Nucleus accumbens (tissue), 56 donors: ENCODE measurements at places on chromosomes 3 and 15.

DNA sequence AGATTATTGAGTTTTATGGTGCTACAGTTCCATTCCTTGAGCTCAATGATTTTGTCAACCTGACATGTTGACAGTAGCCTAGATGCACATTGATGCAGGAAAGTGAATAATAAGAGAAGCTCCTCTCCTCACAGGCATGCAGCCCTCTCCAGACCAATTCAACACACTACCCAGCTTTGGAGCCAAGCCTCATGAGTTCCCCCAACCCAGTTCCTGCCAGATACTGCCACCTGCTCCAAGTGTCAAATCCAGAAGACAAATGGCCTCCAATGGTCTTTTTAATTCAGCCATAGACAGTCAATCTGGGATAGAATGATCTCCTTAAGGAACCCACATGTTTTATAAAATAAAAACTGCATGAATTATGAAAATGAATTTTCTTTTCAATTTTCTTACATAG, 83.7 kb upstream of the ARHGEF3 start:
- no peak for DNase-seq

GRCh38 chr3:46065750-46066256, 38.5 kb upstream of the XCR1 start:
- no peak for DNase-seq

DNA sequence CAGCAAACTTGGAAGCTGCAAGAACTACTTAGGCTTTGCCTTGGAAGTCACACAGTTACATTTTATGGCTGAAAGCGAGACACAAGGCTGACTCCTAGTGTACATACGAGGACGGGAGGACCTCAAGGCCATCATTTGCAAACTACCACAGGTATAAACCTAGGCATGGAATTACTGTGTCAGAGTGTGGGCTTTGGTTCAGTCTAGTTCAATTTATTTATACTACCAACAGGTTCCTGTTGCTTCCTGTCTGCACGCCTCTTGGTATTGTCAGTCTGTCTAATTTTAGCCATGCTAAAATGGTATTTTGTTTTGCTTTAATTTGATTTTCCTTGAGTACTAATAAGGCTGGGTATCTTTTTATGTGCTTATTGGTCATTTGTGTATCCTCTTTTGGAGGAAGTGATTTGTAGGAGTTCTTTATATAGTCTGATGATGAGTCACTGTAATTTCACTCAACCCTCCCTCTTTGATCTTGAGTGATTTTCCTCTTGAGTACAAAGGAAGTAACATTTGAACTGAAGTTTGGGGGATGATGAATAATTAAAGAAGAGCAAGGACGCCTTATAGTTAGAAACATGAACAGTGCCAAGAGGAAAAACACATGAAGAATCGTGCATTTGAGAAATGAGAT, 8.2 kb downstream of the ANKRD34C start:
- DNase-seq = no peak

GRCh38 chr3:158368271-158368670, 202.7 kb upstream of the MLF1 start:
- DNase-seq = no peak

GRCh38 chr3:149415484-149415883, 38.0 kb upstream of the TM4SF1 start:
- no peak for DNase-seq

DNA sequence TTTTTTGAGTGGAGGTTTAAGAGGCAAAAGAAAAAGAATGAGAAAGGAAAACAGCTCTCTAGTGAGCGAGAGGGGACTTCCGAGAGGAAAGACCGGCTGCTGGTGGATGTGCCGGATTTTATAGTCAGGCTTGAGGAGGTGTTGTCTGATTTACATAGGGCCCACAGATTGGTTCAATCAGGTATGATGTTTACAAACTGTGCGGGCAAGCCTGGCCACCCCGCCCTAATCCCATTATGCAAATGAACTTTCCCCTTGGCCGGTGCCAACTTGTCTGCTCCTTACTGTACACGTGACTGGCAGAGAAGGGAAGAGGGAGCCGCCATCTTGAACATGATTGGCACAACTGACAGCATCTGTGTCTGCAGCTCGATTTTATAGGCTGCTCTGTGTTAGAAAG, 44.7 kb downstream of the FAM43A start:
- DNase-seq = no peak

- no peak for DNase-seq
These were observed 172.5 kb downstream of the TMEM108 start for GRCh38 chr3:133210656-133211055.

- DNase-seq = no peak
These were observed 81.2 kb upstream of the ZBTB20 start for GRCh38 chr3:115228266-115228665.

DNA sequence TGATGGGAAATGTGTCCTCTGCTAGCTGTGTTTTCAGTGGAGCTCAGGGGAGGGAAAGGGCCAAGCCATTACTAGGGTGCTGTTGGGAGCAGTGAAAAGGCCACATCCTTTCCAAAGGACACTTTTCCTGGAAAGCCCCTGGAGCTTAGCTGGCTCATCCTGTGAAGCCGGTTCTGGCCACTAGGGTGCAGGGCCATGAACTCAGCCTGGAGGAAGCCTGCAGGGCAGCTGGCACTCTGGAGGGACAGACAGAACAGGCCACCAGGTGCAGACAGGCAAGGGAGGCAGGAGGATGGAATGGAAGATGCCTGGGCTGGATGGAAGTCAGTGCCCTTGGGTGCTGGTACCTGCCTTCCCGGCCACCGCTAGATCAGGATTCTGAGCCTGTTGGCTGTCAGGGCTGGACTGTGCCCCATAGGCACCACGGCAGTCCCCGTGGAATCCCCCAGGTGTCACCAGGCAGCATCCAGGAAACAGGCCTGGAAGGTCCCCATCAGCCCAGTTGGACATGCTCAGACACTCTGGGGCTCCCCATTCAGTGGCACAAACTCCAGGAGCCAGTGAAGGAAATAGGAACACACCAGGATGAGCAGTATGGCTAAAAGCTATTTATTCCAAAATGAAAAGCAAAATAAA, 76.2 kb upstream of the C2CD4B start:
- DNase-seq = no peak

GRCh38 chr3:129518581-129518980, 9.9 kb upstream of the RHO start:
- no peak for DNase-seq

GRCh38 chr3:123805504-123805903, 78.6 kb downstream of the MYLK start:
- DNase-seq = no peak

DNA sequence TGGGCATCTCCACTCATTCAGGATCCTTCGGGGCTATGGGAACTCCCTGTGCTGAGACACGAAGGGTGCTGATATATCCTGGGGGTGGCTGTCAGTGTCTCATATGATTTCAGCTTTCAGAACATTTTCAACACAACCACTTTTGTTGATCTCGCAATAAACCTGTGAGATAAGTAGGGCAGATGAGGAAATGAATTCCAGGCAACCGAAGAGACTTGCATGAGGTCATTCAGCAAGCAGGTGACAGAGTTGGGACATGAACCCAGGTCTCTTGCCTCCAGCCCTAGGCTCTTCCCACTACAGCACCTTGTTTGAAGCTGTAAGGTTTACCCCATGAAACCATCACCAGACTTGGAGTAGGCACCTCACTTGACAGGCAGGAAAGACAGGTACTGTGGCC, 16.6 kb downstream of the DUOX1 start:
- DNase-seq = no peak

GRCh38 chr15:73838831-73839426, 34.4 kb upstream of the TBC1D21 start:
- peak; percentile 38 for DNase-seq

GRCh38 chr15:78064544-78064943, 13.0 kb downstream of the TBC1D2B start:
- no peak for DNase-seq

DNA sequence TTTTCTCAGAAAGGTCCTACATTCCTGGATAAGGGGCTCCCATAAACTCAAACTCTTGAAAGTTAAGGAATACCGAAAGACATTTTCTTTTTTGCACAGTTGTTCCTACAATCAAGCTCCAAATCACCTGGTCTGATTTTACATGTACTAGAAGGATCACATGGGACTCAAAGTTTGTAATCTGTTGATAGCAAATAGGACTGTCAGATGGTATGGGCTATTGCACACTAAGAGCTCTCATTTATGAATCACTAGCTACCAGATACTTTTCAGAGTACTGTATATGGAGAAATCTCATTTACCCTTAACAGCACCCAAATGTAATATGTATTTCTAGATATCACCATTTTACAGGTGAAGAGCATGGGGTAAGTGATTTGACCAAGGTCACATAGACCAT, 49.5 kb upstream of the CMSS1 start:
- no peak for DNase-seq

- no peak for DNase-seq
These were observed 6.9 kb downstream of the ST8SIA2 start for GRCh38 chr15:92400573-92400972.

- no peak for DNase-seq
These were observed 65.3 kb downstream of the IGF1R start for GRCh38 chr15:98713585-98714001.

DNA sequence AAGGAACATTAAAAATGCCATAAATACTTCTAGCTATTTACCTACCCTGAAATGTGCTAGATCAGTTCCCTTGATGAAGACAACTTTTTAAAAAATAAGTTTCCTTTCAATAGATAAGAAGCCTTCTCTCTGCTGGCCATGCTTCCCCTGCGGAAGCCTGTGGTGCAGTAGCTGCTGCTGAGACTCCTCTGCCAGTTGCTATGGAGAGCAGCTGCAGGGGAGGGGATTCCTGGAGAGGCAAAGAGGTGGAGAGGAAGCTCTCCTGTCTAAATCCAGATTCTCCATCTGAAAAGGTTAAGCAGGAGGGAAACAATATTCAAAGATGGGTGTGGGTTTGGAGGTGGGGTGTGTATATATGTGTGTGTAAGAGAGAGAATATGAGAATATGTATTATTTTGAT, 69.8 kb upstream of the BFSP2 start:
- DNase-seq = no peak

GRCh38 chr3:89504432-89504831, 397.0 kb downstream of the EPHA3 start:
- DNase-seq = no peak

- DNase-seq = no peak
These were observed 275.6 kb downstream of the ZNF621 start for GRCh38 chr3:40800343-40800742.

GRCh38 chr3:37726525-37727290, 135.0 kb upstream of the CTDSPL start:
- DNase-seq = no peak

DNA sequence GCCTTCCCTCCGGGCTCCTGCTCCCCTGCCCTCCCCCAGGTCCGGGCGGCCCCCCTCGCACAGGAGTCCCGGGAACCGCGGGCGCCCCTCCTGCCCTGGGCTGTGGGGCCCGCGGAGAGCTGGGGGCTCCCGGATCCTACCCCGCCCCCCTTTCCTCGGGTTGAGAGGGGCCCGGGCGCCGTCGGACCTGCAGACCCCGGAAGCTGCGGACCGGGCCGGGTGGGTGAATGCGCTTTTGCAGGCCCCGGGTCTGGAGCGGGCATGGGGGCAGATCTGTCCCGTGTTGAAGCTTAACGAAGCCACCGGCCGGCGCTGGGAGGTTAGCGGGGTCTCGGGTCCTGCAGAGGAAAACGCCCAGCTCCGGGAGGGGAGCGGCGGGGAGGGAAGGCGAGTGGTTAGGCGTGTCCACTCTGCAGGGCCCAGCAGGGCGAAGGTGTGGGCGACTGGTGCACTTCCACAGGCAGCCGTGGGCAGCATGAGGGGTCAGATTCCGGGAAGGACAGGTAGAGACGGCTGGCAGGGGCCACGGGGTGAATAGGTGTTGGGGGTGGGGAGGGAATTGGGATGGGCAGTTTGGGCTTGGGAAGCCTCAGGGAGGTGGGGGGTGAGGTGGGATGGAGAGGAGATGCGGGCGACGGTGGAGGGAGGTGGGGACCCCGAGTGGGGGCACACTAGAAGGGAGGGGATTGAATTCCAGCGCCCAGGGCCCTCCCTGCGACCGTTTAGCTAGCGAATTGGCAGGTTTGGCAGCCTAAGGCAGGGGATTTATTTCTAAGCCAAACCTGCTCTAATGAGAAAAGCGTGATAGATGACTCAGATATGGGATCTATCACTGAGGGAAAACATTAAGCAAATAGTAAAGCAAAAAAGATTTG, 635 bp downstream of the CD276 start:
- no peak for DNase-seq

DNA sequence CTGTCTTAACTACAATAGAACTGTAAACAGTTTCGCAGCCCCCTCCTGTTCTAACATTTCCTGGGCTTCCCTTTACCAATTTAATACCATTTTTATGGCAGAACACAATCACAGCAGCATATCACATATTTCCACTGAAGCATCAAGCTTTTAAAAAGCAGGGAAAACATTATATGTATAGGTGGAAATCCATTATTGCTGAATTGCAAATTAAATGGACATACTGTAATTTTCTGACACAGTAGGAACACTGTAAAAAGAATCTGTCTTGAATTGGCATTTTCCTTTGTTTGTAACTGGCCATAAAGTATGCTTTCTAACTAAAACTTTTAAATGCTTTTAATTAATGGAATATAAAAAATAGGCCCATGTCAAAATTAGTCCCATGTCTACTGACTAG, 1385.8 kb downstream of the SI start:
- DNase-seq = no peak

DNA sequence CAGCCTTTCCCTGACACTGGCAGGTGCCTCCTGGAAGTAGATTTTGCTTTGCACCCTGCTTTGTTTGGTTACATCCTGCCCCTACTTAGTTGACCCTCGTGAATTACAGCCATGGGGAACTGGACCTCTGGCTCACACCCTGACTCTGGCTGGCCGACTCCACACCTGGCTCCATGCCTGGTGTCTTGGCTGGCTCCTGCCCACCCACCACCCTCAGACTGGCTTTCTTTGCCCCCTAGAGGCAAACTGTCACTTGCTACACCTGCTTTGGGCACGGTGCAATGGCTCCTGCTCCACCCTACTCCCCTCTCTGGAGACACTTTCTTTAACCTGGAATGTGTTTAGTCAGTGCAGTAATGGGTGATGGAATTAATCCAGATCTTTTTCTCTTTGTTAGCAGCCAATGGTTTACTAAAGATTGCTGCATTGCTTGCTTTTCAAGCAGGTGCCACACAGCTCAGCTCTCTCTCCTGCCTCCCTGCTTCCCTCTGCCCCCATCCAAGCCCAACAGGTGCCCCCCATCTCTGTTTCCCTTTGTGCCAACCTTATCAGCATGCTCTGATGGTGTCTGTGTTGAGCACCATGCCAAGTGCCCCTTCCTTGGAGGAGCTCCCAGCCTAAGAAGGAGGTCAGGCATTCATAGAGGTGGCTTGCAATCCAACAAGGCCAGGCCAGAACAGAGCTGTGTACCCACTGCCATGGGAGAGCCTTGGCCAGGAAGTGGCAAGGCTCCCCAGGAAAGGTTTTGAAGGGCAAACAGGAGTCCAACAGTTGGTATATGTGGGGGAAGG, 38.4 kb downstream of the RASGRF1 start:
- no peak for DNase-seq

DNA sequence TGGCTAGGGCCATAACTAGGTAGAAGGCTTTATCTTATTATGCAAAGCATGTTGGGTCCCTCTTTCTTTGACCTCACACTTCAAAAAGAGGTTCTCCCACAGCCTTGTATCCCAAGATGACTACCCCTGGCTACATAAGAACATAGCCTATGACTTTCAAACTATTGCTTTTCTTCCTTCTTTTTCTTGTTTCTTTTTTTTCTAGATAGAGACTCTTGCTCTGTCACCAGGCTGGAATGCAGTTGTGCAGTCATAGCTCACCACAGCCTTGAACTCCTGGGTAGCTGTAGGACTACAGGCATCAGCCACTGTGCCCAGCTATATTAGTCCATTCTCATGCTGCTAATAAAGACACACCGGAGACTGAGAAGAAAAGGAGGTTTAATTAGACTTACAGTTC, 47.2 kb downstream of the DIPK2A start:
- no peak for DNase-seq

GRCh38 chr3:182117131-182117530, 405.4 kb downstream of the SOX2 start:
- DNase-seq = no peak
